ENCODE measurements at places on chromosomes 1 and 21. TPM values are rescaled to one million over a fixed set of nuclear protein-coding genes. Genes with fewer than 3 reads are reported as not detected.

DNA sequence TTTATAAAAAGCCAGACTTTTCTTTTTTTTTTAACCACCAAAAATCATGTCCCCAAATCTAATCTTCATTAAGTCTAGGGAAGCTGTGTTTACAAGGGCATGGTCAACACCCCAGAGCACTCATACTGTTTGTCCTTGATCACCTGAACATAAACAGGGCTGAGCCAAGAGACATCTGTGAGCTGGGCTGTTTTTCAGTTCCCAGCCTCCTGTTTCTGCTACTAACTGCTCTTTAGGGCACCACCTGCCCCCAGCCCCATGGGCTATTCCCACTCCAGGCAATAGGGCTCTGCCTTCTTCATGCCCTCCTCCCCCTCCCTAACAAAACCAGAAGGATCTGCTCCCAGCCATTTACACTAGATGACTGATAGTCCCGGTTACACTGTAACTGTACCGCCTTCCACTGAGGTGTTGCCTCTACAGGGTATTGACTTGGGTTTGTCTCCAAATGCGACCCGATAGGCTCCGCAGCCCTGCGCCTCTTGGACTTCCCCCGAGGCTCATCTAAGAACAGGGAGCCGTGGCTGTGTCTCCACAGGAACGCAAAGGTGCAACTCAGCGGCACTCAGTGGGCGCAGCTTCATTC is 11.7 kb upstream of the SLC26A9 start:
- ATAC-seq, result no peak
- no peak overlapping the region for H3K4me3 ChIP-seq
- H3K27me3 ChIP-seq, result peaks cover 24% of the 10 kb centered on the region
- no peaks in the 10 kb centered on the region for H3K4me1 ChIP-seq
- H3K27ac ChIP-seq, result no peak overlapping the region
- no peaks in the 10 kb centered on the region for H3K36me3 ChIP-seq

Gene KCNJ15
- total RNA-seq, result 0.81 TPM

DNA sequence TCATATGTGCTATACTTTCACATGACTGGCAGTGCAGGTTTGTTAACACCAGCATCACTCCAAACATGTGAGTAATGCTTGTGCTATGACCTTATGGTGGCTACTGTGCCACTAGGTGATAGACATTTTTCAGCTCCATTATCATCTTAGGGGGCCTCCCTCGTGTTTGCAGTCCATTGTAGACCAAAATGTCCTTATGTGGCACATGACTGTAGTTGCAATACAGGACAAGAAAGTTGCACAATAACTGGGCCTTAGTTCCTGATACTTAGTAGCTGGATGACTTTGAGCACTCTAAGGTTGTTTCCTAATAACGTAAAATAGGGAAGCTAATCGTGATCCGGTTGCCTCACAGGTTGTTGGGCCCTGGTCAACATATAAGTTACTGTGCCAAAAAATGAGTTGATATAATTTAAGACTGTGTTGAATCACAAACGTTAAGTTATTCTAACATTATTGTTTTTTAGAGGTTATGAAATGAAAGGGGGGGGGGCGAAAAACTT is 511 bp upstream of the SNX27 start:
- no peaks in the 10 kb centered on the region for H3K4me1 ChIP-seq
- H3K36me3 ChIP-seq, result no peaks in the 10 kb centered on the region
- no peak overlapping the region for H3K4me3 ChIP-seq
- H3K27ac ChIP-seq, result peak overlapping the region; percentile 98

DNA sequence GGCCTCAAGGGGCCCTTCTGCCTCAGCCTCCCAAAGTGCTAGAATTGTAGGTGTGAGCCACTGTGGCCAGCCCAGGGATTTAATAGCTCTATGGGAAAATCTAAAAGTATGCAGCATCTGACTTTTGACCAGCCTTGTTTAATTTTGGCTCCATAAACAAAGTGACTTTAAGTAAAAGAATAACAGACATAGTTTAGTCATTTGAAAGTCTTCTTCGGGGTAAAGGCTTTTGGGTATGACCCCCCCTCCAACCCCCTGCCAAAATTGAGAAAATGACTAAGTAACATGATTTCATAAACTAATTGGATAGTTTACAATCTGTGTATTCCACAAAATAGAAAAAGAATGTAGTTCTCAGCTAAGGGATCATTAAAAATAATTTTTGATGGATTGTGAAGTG is 17.0 kb downstream of the GPBP1L1 start:
- no peak overlapping the region for H3K27ac ChIP-seq
- H3K27me3 ChIP-seq, result no peaks in the 10 kb centered on the region

Gene MYOG
- not detected for total RNA-seq
